ENCODE measurements at places on chromosomes 6 and 20. TPM values are rescaled to one million over a fixed set of nuclear protein-coding genes. Genes with fewer than 3 reads are reported as not detected.

Gene SLC23A2
- total RNA-seq = 58.8 TPM

Gene PLG
- total RNA-seq = 0.44 TPM

DNA sequence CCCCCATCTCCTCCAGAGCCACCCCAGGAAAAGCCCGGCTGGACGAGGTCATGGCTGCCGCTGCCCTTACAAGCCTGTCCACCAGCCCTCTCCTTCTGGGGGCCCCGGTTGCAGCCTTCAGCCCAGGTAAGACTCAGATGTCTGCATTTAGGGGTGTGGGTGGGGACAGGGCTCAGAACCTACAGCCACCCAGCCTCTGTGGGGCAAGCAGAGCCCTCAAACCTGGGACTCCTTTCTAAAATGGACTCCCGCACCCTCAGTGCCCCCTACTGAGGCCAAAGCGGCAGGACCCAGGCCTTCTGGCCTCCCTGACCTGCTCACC lies 1.7 kb downstream of the SLC2A4RG start:
- DNase-seq = no peak

DNA sequence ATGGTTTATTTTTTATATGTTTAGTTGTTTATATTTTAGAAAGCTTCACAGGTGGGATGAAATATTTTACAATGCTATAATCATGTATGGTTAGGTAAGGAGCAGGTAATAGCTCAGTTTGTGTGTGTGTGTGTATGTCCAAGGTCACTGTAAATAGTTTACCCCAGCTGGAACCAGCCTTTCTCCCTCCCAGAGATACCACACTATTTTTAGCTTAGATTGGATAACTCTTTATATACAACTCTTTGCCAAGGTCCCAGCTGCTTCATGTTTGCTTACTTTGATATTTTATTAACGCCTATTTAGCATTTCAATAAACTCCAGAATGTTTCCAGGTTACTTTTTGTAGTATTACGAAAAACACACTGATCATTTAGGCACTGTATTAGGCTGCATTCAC lies 1.8 kb upstream of the PEX7 start:
- DNase-seq = no peak

DNA sequence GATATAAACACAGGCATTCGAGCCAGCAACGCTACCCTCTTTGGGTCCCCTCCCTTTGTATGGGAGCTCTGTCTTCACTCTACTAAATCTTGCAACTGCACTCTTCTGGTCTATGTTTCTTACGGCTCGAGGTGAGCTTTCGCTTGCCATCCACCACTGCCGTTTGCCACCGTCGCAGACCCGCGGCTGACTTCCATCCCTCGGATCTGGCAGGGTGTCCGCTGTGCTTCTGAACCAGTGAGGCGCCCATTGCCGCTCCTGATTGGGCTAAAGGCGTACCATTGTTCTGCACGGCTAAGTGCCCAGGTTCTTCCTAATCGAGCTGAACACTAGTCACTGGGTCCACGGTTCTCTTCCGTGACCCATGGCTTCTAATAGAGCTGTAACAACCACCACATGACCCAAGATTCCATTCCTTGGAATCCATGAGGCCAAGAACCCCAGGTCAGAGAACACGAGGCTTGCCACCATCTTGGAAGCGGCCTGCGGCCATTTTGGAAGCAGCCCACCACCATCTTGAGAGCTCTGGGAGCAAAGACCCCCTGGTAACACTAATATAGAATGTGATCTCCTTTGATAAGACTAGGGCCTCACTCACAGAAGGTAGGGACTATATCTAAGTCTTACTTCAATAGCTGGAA lies 973 bp downstream of the UBD start:
- no peak for DNase-seq

GRCh38 chr6:89483111-89483720 lies 50.3 kb downstream of the ANKRD6 start:
- DNase-seq = no peak

DNA sequence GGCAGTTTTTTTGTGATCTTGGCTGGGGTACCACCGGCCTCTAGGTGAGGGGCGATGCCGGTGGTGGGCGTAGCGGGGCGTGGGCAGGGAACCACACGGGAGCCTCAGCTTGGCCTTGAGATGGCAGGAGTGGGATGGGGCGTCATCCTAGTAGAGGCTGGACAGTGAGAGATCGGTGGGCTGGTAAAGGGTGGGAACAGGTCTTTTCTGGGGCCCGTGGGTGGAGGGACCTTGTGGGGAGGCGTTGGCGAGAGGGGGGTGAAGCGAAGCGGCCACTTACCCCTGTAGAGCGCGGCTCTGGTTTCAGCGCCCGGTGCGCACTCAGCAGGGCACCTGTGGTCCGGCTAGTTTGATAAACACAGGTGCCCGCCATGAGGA lies 12.0 kb downstream of the ITPR3 start:
- DNase-seq = no peak

Gene CYP21A2
- total RNA-seq = 3.8 TPM
